ENCODE measurements at places on chromosomes 4 and X.
A peak's percentile ranks its signal among the peaks of the same experiment; 100 is the strongest.

- DNase-seq: no peak
These were observed 1.5 kb downstream of the HPRT1 start for GRCh38 chrX:134461437-134461836.

- peak; percentile 73 for DNase-seq
These were observed 34.1 kb downstream of the FHDC1 start for GRCh38 chr4:152970102-152970820.

DNA sequence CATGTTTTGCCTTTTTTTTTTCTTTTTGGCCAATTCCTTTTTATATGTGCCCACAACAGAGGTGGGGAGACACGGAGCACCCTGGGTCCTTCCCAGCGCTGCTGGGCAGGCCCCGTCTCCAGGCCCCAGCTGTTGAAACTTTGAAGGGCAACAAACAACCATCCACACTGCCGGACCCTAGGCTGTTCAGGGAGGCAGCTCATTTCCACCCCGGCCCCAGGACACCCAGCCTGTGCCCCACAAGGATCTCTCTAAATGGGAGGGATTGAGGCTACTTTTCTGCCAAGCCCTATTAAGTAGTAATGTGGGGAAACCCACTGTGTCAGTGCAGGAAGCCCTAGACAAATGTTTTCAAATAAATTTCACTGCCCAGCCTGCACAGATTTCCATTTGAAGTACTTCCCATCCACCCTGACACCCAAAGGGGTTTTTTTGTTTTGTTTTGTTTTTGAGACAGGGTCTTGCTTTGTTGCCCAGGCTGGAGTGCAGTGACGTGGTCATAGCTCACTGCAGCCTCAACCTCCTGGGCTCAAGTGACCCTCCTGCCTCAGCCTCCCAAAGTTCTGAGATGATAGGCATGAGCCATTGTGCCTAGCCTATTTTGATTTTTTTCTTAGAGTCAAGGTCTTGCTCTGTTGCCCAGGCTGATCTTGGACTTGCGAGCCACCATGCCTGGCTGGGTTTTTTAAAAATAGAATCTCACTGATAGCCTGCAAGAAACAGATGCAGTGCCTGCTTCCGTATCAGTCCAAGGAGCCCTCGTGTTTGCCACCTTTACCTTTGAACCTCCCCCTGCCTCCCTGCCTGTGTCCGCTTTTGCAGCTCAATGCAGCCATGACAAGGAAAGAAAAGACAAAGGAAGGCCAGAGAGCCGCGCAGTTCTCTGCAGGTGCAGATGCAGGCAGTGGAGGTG lies 13.4 kb upstream of the CLCN4 start:
- no peak for DNase-seq

DNA sequence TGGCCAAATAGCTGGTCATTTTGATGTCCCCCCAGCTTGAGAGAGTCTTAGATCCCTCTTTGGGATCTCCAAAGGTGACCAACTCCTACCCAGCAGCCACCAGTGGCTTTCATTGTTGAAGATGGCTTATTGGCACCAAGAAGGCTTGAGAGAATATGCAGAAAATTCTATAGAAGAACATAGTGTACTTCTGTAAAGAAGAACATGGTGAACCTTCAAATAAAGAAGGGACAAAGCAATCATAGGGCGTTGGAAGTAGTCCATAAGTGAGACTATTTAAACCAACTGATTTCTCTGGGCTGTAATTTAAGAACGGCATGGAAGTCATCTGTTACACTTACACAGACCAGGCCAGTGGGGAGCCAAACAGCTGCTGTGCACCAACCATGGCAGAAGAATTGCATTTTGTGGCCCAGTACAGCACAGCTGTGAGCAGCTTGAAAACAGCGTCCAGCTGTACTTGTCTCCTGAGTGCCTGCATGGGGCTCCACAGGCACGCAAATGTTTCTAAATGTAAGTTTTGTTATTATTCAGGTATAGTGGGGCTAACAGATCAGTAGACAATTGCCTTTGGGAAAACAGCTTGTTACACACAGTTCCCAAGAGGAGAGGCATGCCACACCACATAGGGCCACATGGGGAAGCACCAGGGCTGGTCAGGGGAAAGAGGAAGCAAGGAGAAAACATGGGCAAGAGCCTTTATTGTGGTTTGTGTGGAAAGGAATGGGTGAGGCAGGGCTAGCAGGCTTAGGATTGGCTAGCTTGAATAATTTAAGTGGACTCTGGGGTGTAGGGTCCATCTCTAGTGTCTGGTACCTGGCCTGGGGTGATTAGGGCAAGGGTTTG lies 125.0 kb downstream of the ARHGAP6 start:
- DNase-seq: no peak

DNA sequence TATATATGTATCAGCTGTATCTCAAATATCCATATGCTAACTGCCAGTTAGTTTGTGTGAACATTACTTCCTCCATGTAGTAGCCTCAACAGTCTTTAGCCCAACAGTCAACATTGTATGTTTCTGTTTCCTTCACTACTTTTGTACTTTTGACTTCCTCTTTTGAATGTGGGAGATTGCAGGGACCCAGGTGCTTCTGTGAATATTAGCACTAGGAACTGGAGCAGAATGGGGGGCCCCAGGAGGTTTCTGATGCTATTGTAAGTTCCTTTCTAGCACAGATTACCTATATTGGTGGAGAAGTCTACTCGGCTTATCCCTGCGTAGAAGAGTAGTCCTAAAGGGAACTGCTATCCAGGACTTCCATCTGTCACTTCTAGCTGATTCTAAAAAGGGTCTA lies 2.3 kb downstream of the PLAC8 start:
- no peak for DNase-seq

Measured in astrocyte of the cerebellum (primary cell).